Breast epithelium (tissue), 4 donors: ENCODE measurements at places on chromosomes 1 and 21. TPM values are rescaled to one million over a fixed set of nuclear protein-coding genes. Genes with fewer than 3 reads are reported as not detected.
A peak's percentile ranks its signal among the peaks of the same experiment; 100 is the strongest.

Gene INAVA
- total RNA-seq, result 1.0 TPM

Gene UTS2
- total RNA-seq, result not detected

Gene CRYAA
- total RNA-seq, result not detected

Gene TNFAIP8L2
- total RNA-seq, result 6.9 TPM

Gene ZZZ3
- 87.2 TPM for total RNA-seq

DNA sequence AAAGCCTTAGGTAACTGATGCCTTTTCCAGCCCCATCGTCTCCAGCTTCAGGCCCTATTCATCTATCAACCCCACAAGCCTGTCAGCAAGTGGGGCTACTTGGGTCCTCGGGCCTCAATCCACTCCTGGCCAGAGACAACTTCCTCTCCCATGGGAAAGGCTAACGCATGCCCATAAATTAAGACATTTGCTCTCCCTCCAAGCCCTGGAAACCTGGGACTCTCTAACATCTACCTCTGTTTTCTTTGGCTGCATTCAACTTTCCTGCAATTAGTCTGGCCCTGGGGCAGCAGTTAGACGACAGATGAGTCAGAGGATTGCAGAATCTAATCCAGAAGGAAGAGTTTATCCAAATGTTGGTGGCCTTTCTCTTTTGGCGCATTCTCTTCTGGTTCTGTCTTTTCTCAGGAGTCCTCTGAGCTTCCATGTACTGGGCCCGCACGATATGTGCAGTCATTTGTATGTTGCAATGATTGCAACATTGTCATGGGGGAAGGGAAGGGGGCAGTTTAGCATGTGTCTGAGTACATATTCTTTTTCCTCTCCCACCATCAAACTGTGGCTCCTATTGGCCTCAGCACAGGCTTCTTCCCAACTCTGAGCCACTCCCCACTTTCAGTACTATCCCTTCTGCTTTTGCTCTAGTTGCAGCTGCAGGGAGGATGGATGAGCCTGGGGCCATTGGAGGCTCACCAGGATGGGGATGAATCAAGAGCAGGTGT, 54.4 kb downstream of the NAV1 start:
- no peaks in the 10 kb centered on the region for H3K36me3 ChIP-seq
- DNase-seq, result peak; percentile 68
- peaks cover 9% of the 10 kb centered on the region for H3K4me1 ChIP-seq
- no peak overlapping the region for H3K27ac ChIP-seq

DNA sequence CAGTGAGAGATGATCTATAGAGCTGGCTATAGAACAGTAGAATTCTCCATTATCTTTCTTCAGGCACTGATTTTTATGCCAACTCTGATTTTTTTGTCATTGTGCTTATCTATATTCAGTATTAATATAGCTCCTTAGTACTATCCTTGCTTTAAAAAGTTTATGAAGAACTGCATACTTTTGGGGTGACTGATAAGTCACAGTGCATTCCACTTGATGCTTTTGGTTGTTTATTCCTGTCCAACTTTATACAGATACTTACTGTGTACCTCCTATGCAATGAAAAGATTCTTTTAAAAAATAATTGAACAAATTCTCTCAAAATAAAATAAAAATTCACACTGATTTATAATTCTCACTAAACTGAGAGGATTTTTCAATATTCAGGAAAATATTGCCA, 71.6 kb downstream of the COL24A1 start:
- H3K27me3 ChIP-seq, result no peaks in the 10 kb centered on the region
- H3K4me1 ChIP-seq, result no peaks in the 10 kb centered on the region
- no peak for DNase-seq
- no peak overlapping the region for H3K4me3 ChIP-seq
- no peaks in the 10 kb centered on the region for H3K36me3 ChIP-seq
- no peak overlapping the region for H3K27ac ChIP-seq

DNA sequence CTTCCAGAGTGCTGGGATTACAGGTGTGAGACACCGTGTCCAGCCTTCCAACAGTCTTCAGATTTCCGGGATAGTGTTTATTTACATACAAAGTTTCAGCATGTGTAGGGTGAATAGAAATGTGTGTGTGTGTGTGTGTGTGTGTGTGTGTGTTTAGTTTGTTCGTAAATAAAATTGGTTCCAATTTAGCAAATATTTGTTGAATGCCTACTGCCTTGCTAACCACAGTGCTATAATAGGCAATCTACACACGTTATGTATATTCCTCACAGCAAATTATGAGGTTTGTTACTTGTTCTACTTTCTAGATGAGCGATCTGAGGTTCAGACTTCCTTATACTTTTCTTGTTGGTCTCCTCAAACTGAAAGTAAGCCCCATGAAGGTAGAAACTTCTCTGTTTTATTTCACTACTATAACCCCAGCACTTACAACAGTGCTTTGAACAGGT, 32.8 kb upstream of the EPS15 start:
- no peaks in the 10 kb centered on the region for H3K36me3 ChIP-seq
- H3K27me3 ChIP-seq, result no peaks in the 10 kb centered on the region
- H3K4me1 ChIP-seq, result no peaks in the 10 kb centered on the region

- no peaks in the 10 kb centered on the region for H3K36me3 ChIP-seq
- DNase-seq, result no peak
- H3K4me3 ChIP-seq, result no peak overlapping the region
- H3K4me1 ChIP-seq, result no peaks in the 10 kb centered on the region
Measured at GRCh38 chr1:172467446-172467845, 23.6 kb upstream of the PIGC start.

GRCh38 chr1:172515436-172515835, 17.5 kb upstream of the SUCO start:
- H3K36me3 ChIP-seq, result no peaks in the 10 kb centered on the region
- no peaks in the 10 kb centered on the region for H3K4me1 ChIP-seq
- H3K4me3 ChIP-seq, result no peak overlapping the region
- no peaks in the 10 kb centered on the region for H3K27me3 ChIP-seq
- no peak for DNase-seq

- no peaks in the 10 kb centered on the region for H3K4me1 ChIP-seq
- no peaks in the 10 kb centered on the region for H3K36me3 ChIP-seq
- peak; percentile 36 for DNase-seq
Measured at GRCh38 chr21:42439284-42440186, 35.8 kb downstream of the UBASH3A start.

GRCh38 chr1:10724052-10724494, 72.4 kb downstream of the CASZ1 start:
- DNase-seq, result peak; percentile 87
- peak overlapping the region; percentile 90 for H3K27ac ChIP-seq
- no peak overlapping the region for H3K4me3 ChIP-seq
- peaks cover 12% of the 10 kb centered on the region for H3K4me1 ChIP-seq
- H3K27me3 ChIP-seq, result no peaks in the 10 kb centered on the region
